Nasal cavity respiratory epithelium epithelial cell of viscerocranial mucosa (primary cell): ENCODE measurements at places on chromosomes 2 and 18. TPM values are rescaled to one million over a fixed set of nuclear protein-coding genes. Genes with fewer than 3 reads are reported as not detected.

Gene DTNB
- total RNA-seq = 7.2 and 16.8 TPM in 2 replicates

Gene CCDC102B
- 1.2 and 1.4 TPM in 2 replicates for total RNA-seq

Gene LRP2
- total RNA-seq = under 0.01 TPM in 1 of 2 replicates, not detected in the other

Gene DQX1
- 1.0 and 3.9 TPM in 2 replicates for total RNA-seq

Gene RAB6D
- under 0.01 and 0.07 TPM in 2 replicates for total RNA-seq

Gene HMSD
- total RNA-seq = under 0.01 TPM in 1 of 2 replicates, not detected in the other

Gene UGT1A3
- total RNA-seq = 2.8 TPM in 1 of 2 replicates, not detected in the other

Gene RNF125
- 1.7 and 2.3 TPM in 2 replicates for total RNA-seq

Gene DAW1
- 0.07 TPM in 1 of 2 replicates, not detected in the other for total RNA-seq

Gene TUBA3E
- not detected in 2 replicates for total RNA-seq

Gene CNRIP1
- total RNA-seq = not detected in 2 replicates

Gene EPG5
- total RNA-seq = 16.7 and 32.5 TPM in 2 replicates

Gene PID1
- total RNA-seq = 3.3 and 3.8 TPM in 2 replicates

Gene NDUFS1
- total RNA-seq = 81.0 and 95.7 TPM in 2 replicates

Gene NT5DC4
- 0.07 TPM in 1 of 2 replicates, not detected in the other for total RNA-seq
